ENCODE measurements at places on chromosomes 5 and 9.

DNA sequence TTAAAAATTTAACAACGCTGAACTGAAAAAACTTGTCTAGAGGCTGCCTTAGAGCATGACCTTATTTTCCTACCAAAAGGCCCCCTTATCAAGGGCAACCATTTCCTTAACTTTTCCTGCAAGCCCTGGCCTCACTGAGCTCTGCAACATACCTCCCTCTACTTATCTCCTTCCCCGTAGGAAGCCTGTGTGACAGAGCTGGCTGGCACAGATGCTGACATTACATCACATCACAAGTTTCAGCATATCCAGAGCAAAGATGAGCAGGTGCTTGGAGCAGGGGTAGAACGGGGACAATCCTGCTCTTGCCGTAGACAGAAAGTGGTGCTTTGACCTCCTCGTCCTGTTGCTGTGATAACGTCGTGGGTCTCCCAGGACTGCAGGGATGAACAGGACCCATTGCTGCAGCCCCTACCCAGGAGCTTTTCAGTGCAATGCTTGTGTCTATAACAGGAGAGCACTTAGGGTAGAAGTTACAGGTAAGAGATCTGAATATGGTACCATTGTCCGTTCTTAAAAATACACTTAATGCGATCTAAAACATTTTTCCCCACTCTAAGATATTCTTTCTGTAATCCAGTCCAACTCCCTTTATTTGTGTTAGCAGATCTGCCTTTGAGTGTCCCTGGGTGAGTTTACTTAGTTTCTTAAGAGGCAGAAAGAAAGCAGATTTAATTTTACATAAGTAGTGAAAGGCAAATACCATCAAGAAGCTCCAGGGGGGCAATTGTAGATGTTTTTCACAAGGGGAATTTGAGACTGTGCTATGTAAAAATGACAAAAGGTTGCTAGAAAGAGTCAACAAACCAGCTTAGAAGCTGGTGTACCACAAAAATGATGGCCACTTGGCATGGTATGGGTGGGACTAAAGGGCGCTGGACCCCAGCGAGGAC is 101.9 kb upstream of the EFNA5 start:
- no peak for DNase-seq

- no peak for DNase-seq
Observed at GRCh38 chr5:142587354-142587965, 98.4 kb downstream of the FGF1 start.

DNA sequence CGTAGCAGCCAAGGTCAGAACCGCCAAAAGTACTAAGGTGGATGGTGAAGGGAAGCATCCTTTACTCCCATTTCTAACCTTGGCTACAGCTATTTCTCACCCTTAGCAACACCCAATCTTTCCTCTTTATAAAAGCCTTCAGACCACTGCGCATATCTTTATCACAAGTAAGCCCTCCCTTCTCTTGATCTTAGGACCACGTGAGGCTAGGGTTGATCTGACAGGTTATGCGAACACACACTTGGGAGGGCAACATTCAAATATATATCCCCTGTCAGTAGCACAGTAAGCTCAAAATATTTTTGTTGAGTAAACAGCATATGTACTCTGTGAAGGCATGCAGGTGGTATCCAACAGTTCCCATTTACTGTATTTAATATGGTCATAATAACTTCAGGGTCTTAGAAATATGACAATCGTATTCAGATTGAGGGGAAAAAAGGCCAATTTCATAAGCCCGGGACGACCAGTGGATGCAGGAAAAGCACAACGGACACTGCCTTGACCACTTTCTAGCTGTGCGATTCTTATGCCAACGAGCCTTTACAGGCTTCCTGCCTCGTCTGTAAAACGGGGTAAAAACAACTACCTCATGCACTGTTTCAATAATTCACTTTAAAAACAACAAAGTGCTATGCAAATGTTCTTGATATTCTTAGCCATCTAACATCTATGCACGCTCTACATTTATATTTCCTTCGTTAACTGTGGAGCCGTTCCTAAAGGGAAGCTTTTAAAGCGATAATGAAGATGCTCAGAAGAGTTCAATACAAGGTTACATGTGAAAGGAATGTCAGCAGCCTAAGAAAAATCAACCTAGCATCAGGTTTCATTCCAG is 1.3 kb downstream of the ARSB start:
- DNase-seq, result no peak

DNA sequence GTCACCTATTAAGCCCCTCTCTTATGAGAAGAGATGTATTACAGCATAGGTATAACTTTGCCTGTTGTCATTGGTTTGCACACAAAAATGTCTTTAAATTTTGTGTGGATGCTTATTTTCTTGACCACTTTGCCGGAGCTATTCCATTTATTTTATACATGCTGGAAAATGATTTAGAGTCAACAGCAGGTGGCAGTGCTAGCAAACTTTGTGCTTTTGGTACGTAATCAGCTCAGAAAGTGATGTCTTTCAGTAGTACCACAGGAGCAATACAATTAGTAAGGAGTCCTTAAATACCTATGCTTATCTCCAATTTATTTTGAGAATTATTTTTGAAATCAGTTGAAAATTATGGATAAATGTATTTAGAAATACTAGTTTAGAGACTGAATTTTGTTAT is 19.8 kb upstream of the NUDT12 start:
- no peak for DNase-seq

- DNase-seq, result no peak
Observed at GRCh38 chr5:136135536-136135935, 2.9 kb downstream of the SMAD5 start.

GRCh38 chr9:76873056-76873792 is 32.7 kb downstream of the PRUNE2 start:
- no peak for DNase-seq

DNA sequence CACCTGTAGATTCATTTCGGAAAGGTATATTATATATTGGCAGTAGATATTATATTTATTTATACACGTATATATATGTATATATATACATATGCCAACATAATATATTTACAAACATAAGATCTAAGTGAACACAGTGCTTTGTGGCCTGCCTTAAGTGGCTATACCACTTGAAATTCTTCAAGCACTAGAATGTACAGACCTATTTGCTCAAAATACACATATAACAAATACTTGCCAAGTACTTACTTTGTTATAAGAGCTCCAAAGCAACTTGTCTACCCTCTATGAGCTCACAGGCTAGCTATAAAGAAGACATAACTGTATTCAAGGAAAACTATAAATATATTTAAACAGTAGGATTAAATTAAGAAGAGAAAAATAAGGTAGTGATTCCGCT is 33.6 kb upstream of the SLC36A1 start:
- DNase-seq, result no peak

GRCh38 chr9:128429513-128430086 is 8.9 kb downstream of the CERCAM start:
- no peak for DNase-seq

DNA sequence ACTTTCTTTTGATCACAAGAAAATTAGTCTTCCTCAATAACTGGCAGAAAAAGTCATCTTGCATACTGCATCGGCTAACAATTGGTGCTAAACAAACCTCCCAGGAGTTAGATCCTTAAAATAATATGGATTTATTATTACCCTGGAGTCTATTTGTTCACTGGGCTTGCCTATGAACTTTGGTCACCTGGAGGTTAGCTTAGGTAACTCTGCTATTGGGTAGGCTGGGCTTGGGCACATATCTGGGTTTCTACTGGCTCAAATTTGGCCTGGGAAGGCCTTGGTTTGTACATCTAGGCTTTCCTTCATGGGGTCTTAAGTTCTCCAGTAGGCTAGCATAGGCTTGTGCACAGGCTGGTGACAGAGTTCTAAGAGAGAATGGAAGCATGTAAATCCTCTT is 279.9 kb downstream of the RASEF start:
- DNase-seq, result no peak

GRCh38 chr9:25224309-25224708 is 453.9 kb downstream of the TUSC1 start:
- no peak for DNase-seq

- peak; percentile 24 for DNase-seq
Observed at GRCh38 chr5:133612249-133612860, at the start of gene FSTL4. TSS of gene FSTL4 (minus strand) at chr5:133612541.

- peak; percentile 51 for DNase-seq
Observed at GRCh38 chr9:134065612-134066419, 2.0 kb downstream of the BRD3 start.

- no peak for DNase-seq
Observed at GRCh38 chr5:120769312-120769872, 305.3 kb downstream of the PRR16 start.

DNA sequence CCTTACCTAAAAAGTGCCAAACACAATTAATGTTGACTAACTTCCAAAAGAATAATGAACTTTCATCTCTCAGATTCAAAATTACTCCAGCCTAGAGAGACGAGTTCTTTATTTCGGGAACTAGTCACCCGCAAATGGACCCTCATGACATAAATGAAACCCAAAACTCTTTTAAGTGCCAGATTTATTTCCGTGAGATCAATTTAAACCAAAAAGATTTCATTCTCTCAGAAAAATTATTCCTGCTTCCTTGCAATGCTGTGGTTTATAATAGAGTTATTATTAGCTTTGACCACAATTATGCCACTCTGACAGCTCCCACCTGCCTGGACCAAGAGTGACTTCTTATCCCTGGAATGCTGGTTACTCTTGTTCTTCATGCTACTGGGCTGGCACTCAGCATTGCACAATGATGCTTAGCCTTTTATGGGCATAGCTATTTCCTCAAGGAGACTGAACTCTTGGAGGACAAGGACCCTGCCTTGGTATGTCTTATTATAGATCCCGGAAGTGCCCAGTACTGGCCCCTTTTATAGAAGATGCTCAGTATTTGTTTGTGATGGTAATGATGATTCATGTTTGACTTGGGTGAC is 183.5 kb downstream of the SNX18 start:
- no peak for DNase-seq

GRCh38 chr5:3011764-3012017 is 260.2 kb upstream of the IRX2 start:
- no peak for DNase-seq

Measured in activated CD8-positive, alpha-beta memory T cell treated with anti-CD3 and anti-CD28 coated beads, Interleukin-2, amount 50 U/mL, for 4 hours (primary cell).